ENCODE measurements at places on chromosomes 6 and 20.

DNA sequence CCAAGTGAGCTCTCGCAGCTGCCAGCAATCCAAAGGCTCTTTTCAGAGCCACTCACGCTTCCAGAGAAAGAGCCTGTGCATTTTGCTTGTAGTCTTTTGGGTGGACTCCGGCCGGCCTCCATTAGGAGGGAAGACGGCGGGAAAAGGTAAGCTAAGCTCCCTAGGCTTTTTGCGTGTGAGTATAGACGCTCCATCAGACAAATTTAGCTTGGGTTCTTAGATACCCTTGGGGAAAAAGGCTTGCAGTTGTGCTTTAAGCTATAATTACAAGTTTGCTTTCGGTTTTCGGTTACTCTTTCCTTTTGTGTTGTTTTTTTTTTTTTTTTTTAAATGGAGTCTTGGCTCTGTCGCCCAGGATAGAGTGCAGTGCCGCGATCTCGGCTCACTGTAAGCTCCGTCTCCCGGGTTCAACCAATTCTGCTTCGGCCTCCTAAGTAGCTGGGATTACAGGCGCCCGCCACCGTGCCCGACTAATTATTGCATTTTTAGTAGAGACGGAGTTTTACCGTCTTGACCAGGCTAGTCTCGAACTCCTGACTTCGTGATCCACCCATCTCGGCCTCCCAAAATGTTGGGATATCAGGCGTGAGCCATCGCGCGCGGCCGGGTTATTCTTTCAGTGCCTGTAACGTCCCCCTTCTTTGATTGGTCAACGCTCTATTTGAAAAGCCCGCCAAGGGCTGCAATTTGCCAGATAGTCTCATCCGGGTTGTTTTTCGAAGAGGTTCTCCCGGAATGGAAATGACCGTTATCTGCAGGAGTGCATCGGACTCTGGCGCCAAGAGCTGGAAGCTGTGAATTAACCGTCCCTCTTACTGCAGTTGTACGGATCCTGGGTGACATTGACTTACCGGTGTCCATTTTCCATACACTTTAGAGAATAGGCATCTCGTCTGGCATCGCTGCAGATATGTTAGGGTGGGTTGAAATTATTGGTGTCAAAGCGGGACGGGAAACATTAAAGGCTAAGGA lies 18.1 kb downstream of the OR2B2 start:
- DNase-seq, result peak; percentile 87

DNA sequence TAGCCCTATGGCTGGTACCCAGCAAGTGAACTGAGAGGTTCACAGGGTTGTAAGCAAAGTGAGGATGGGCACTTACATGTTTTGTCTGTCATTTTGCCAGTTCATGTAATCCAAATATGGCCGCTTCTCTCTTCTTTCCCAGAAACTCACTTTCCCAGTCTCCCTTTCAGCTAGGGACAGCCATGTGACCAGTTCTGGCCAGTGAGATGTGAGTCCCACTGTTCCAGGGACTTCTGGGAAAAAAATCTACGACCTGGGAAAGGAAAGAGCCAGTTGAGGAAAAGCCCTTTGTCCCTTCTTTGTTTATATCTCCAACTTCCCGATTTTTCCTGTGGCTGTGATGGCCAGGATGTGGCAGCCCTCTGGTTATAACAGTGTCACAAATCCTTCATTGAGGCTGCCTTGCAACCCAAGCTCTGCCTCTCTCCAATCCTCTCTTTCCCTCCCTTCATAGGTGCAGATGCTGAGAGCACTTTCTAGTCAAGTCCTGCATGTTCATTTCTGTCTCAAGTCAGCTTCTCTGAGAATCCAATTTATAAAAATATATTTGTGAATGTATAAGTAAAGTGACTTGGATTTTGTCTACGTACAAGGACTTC lies 148.6 kb upstream of the ZFP64 start:
- DNase-seq, result no peak

DNA sequence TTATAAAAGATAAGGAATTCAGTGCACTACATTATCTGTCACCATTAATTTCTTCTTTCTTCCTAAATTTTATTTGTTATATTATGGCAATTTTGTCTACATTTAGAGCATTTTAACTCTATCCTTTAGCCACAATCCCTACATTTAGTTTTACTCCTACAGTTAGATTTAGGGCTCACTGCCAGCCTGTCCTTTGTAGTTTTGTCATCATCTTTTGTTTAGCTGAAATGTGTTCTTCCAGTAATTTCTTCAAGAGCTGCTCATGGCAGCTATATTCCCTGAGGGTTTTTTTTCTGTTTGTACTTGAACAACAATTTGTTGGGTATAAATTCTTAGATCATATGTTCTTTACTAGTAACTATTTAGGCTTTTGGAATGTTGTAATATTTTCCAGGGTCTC lies 72.7 kb upstream of the B3GAT2 start:
- no peak for DNase-seq

DNA sequence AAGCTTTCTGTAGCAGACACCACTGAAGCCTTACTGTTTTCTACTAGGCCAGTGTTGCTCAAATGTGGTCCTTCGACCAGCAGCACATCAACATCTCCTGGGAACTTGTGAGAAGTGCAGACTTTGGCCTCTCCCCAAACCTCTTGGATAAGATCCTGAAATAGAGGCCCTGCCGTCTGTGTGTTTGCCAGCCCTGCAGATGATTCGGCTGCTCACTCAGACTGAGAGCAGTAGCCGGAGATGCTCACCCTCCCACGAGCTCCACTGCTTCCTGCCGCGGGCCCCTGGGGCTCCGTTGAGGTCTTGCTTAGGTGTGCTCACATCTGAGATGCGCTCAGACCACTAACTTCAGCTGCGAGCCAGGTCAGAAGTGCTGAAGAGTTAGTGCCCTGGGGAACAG lies 129.5 kb upstream of the SSTR4 start:
- no peak for DNase-seq

DNA sequence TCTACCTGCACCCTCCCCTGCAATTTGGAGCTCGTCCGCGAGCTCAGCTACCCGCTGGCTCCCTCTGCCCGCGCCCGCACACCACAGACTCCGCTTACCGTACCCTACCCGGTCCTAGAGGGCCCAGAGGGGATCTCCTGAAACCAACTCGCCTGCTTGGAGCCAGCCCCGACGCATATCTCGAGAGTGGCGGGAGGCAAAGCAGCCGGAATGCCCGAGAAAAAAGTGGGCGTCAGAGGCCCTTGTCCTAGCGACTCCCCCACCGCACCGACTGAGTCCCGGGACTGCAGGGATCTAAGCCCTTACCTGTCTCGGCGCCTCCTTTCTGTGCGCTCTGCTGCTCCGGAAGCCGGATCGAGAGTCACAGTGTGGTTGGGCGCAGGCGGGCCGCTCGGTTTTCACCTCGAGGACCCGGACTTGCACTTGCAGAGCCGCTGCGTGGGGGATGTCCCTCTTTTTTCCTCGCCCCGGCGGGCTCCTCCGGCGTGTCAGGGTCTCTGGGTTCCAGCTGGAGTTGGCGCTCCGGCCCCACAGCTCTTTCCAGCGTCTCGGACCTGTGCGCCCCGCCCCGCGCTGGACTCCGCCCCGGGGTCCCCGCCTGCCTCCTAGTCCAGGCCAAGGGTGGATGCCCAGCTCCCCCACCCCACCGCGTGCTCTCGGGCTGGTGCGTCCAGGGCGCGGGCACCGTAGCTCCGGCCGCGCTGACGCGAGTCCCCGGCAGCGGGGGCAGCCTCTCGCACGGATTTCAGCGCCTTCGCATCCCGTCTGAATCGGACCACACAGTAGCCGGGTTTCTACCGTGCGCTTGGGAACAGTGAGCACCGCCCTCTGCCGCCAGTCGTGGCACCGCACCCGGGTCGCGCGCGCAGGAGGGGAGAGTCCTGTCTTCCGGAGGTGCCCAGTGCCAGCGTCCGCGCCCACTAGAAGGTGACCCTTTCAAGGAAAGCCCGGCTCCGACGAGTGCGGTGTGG lies at the start of gene PROKR2:
TSS of gene PROKR2 (minus strand) at position 767 of the 971 bp plus-strand sequence. CDS start 2,585 bp downstream, outside the sequence.
- DNase-seq, result no peak

- DNase-seq, result no peak
These were observed 188.2 kb downstream of the WDR27 start for GRCh38 chr6:169513478-169514193.

- no peak for DNase-seq
These were observed 39.9 kb downstream of the KHDRBS2 start for GRCh38 chr6:62246087-62246486.

DNA sequence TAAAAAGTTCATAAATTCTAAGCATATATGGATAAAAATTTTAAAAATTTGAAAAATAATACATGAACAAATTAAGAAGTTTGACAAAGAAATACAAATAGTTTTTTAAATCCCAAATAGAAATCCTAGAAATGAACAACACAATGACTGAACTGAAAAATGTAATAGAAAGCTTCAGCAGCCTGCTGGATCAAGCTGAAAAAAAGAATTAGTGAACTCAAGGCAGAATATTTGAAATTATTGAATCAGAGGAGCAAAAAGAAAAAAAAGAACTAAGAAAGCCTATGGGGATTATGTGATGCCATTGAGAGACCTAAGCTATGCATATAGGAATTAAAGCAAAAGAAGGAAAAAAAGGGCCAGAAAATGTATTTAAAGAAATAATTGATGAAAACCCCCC lies 39.9 kb upstream of the TFB1M start:
- DNase-seq, result no peak

- no peak for DNase-seq
These were observed 232.4 kb upstream of the FOXQ1 start for GRCh38 chr6:1079525-1079924.

GRCh38 chr6:91167846-91168245 lies 581.0 kb upstream of the MAP3K7 start:
- no peak for DNase-seq

DNA sequence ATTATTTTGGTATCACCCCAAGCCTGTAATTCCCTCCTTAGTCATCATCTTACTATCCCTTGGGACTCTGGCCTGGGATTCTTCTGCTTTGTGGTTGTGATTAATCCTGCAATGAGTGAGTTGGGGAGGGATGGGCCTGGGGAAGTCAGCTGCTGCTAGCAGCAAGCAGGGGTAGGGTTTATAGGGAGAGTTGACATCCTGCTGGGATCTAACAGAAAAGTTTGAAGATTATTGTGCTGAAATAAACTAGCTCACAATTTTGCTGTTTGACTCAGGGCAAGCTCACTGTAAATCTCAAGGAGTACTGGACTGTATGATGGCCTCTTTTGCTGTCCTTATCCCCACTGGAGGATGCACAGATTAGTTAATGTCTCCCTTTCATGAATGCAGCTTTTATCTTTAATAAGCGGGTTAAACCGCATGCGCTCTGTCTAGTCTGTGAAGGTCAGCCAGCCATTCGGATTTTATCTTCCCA lies 83.4 kb downstream of the JARID2 start:
- no peak for DNase-seq

DNA sequence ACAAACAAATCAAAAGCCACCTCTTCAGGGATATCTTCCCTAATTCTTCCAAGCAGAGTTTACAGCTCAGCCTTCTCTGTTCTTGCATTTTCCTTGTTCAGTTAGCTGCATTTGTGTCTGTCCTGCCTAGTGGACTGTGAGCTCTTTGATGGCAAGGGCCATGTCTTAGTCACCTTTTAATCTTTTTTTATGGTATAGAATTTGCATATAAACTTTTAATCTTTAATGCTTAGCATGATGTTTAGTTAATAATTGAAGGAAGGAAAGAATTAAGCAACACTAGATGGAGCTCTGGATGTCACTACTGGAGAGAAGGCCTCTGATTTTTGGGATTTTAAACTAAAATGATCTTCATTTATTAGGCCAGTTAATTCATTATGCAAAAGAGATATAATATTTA lies 12.1 kb downstream of the PPP2R5D start:
- DNase-seq, result no peak

DNA sequence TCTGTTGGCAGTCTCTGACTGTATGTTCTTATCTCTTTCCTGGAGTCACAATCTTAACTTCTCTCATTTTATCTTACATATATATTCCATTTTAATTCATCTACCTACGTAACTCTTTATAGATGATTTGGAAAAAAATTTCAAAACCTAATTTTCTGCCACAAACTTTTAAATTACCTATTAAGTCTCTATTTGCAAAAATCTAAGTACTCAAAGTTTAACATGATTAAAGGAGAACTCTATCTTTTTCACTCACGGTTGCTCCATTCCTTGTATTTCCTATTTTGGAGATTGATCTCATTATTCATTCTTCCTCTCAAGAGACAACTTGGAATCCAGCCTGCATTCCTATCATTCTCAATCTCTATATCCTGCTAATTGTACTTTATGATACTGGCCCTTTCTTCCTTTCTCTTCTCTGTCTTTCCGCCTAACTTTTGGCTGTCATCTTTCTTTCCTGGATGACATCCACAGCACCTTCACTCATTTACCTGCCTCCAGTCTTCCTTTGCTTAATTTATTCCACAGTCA lies 1071.1 kb upstream of the CITED2 start:
- no peak for DNase-seq

GRCh38 chr6:92715991-92716390 lies 703.4 kb downstream of the EPHA7 start:
- no peak for DNase-seq

DNA sequence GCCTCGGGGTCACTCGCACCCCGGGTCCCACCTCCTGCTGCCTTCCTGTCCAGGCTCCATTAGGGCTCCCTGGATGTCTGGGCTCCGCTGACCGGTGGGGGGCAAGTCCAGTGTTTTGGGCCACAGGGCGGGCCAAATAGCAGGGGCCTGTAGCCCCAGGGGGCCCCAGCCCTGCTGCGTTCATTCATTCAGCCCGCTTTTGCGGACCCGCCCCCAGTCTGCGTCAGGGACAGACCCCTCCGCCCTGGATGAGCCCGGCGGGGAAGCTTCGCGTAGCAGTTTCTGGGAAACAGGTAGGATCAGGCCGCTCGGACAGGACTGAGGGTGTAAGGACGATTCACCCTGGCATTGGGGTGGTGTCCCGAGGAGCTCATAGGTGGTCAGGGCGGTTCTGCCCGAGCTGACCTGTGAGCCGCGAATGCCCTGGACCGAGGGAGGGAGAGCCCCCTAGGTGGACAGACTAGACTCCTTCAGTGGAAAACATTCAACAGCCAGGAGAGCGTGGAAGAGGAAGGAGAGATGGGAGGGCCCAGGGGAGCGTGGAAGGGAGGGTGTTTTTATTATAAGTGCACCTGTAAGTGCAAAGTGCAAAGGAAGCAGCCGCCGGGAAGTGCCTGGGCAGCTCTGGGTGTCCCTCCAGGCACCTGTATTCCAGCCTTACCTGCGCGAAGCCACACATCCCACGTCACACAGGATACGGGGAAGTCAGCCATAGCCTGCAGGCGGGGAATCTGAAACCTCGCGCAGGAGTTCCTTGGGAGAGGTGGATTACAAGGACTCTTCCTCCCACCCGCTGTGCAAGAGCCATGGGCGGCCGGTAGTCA lies 662 bp downstream of the ENTPD6 start:
- DNase-seq, result no peak

Measured in activated CD4-positive, alpha-beta T cell treated with anti-CD3 and anti-CD28 coated beads, Interleukin-2, Interleukin-4, amounts not matched to agents 100 ng/mL and 50 ng/mL, durations not matched to agents 16 hours and 8 hours (primary cell).